Posterior vena cava (tissue), 2 donors: ENCODE measurements at places on chromosomes 1 and 21. TPM values are rescaled to one million over a fixed set of nuclear protein-coding genes. Genes with fewer than 3 reads are reported as not detected.

Gene LPAR3
- total RNA-seq = not detected

GRCh38 chr1:228381356-228381755, 25.3 kb downstream of the TRIM11 start:
- no peak for DNase-seq

- no peak for DNase-seq
Measured at GRCh38 chr1:186301448-186301847, 73.6 kb downstream of the TPR start.

GRCh38 chr1:167440345-167440744, 78.0 kb downstream of the CD247 start:
- DNase-seq = no peak

DNA sequence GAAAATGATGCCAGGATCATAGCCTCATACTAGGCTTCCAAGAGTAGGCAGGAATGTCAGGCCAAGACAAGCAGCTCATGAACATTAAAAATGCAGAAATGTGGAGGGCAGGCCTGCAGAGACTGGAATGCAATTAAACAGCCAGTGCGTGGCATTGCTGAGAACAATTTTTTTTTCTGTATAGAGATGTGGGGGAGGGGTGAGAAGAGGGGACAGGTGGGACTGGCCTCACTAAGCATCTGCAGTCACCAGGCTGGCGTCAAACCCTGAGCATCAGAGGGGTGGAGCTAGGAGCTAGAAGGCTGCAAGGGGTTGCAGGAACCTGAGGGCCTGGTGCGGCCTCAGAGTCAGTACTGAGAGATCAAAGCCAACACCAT, 114.1 kb downstream of the TNR start:
- DNase-seq = no peak

- no peak for DNase-seq
Measured at GRCh38 chr1:147545133-147545532, 3.8 kb downstream of the BCL9 start.

GRCh38 chr1:44151332-44151731, 9.9 kb upstream of the KLF18 start:
- no peak for DNase-seq

DNA sequence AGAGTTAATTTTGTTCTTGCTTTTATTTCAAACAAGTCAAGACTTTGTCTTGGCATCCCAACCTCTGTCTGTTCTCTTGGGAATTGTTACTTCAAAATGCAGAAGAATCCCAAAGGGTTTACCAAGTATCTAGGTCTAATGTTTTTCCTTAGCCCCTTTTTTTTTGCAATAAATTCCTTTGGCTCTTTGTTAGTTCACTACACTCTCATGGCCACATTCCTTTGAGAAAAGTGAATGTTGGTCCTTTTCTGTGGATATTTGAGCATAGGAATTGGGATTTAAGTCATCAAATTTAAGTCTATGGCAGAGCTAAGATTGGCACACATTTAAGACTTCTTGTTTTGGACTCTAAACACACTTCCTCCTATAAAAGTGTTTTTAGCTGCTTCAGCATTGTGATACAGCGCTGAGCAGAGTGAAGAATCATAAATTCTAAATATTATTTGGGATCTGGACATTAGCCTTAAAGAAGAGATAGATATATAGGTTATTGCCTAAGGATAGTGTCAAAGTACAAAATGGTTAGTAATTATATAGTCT, 1.9 kb downstream of the BTF3L4 start:
- no peak for DNase-seq
